Temporal lobe (tissue), 4 donors: ENCODE measurements at places on chromosomes 12 and 14. TPM values are rescaled to one million over a fixed set of nuclear protein-coding genes. Genes with fewer than 3 reads are reported as not detected.

Gene PTCSC3
- not detected for total RNA-seq

Gene MGP
- total RNA-seq: 12.0 TPM

Gene PTPRO
- total RNA-seq: 209 TPM

Gene COL2A1
- 0.74 TPM for total RNA-seq

Gene FSCB
- total RNA-seq: not detected

Gene GLIPR1L1
- total RNA-seq: not detected

Gene LPAR5
- 0.49 TPM for total RNA-seq

Gene AGAP2
- 40.6 TPM for total RNA-seq

Gene TAS2R42
- not detected for total RNA-seq

Gene MIP
- total RNA-seq: not detected

Gene PMCH
- not detected for total RNA-seq

Gene DHH
- under 0.01 TPM for total RNA-seq

Gene HSP90AA1
- total RNA-seq: 646 TPM

Gene ALDH2
- 11.1 TPM for total RNA-seq

Gene CLEC14A
- total RNA-seq: 3.2 TPM

Gene IRF9
- total RNA-seq: 10.8 TPM

Gene PRB2
- 1.7 TPM for total RNA-seq

Gene NPAS3
- 24.1 TPM for total RNA-seq

Gene TAS2R43
- total RNA-seq: 4.9 TPM

Gene ABCD2
- total RNA-seq: 13.3 TPM

Gene DTX1
- 34.9 TPM for total RNA-seq

Gene SLC41A2
- total RNA-seq: 77.4 TPM

Gene LYZ
- total RNA-seq: 3.2 TPM

Gene NGB
- total RNA-seq: 4.9 TPM
